Activated CD4-positive, alpha-beta memory T cell treated with anti-CD3 and anti-CD28 coated beads, Interleukin-2, amount 10 ng/mL, durations not matched to agents 7 days and 5 days (primary cell): ENCODE measurements at places on chromosomes 13 and 19.

DNA sequence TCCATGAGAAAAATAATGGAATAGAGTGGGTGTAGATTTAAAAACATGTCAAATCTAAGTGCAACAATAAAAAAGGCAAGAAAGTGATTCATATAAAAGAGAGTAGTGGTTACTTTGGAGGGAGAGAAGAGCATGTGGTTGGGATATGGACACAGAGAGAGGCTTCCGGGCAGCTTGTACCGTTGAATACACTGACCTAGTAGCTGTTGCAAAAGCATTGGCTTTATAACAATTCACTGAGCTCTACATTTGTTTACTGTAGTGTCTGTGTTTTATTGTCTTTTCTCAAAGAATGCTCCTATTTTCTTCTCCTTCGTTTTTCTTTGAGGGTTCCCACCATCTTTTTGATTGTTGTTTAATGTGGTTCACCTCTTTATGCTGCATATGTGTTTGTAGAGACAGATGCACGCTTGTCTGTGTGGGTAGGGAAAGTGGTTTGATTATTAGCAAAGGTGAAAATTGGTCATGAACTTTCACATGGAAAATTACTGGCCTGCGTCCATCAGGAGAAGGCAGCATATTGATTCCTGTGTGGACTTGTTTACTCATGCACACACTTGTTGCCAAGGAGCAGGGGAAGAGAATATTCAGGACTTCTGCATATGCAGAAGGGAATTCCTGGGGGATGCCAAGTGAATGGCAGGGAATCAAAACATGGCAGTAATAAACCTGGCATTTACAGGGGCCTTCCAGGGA lies 29.9 kb upstream of the IRS2 start:
- DNase-seq = no peak
- no peaks in the 10 kb centered on the region for H3K4me1 ChIP-seq
- no peak overlapping the region for H3K27ac ChIP-seq

- peaks cover 51% of the 10 kb centered on the region for H3K36me3 ChIP-seq
- no peaks in the 10 kb centered on the region for H3K27me3 ChIP-seq
- H3K4me1 ChIP-seq = peaks cover 20% of the 10 kb centered on the region
These were observed 107.3 kb upstream of the TNFSF11 start for GRCh38 chr13:42466609-42467008.

DNA sequence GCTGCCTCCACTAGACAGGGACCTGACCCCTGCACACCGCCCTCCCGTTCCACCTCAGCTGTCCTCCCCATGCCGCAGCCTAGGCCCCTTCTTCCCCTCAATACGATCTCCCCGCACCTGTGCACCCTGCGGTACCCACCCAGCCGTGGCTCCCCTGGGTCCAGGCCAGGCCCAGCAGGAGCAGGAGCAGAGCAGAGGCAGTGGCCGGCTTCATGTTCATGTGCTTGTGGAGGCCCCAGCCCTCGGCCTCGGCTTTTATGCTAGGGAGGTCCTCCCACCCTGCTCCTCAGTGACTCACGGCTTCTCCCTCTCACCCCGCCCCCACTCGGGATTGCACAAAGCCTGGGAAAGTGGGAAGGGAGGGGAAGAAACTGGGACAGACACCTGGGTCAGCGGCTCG lies 11.4 kb upstream of the KRTDAP start:
- DNase-seq = no peak
- no peaks in the 10 kb centered on the region for H3K36me3 ChIP-seq
- H3K27ac ChIP-seq = no peak overlapping the region

- no peaks in the 10 kb centered on the region for H3K4me1 ChIP-seq
- H3K4me3 ChIP-seq = no peak overlapping the region
- DNase-seq = no peak
- H3K27ac ChIP-seq = no peak overlapping the region
These were observed 83.1 kb downstream of the ABCC4 start for GRCh38 chr13:95217920-95218830.

DNA sequence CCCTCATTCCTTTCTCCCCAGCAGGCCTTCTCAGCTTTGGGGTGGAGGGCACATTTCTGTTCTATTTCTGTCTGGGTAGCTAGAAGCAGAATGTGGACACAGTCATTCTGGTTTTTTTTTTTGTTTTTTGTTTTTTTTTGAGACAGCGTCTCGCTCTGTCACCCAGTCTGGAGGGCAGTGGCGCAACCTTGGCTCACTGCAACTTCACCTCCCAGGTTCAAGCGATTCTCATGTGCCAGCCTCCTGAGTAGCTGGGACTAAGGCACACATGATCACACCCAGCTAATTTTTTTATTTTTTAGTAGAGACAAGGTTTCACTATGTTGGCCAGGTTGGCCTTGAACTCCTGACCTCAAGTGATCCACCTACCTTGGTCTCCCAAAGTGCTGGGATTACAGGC lies 20.3 kb downstream of the CLPTM1 start:
- peaks cover 30% of the 10 kb centered on the region for H3K36me3 ChIP-seq
- H3K27me3 ChIP-seq = no peaks in the 10 kb centered on the region
- no peak for DNase-seq
- H3K27ac ChIP-seq = no peak overlapping the region

GRCh38 chr13:93730780-93731179 lies 504.2 kb downstream of the GPC6 start:
- no peak overlapping the region for H3K27ac ChIP-seq
- H3K36me3 ChIP-seq = no peaks in the 10 kb centered on the region
- no peak overlapping the region for H3K4me3 ChIP-seq
- peaks cover 4% of the 10 kb centered on the region for H3K4me1 ChIP-seq
- H3K27me3 ChIP-seq = no peaks in the 10 kb centered on the region

- DNase-seq = no peak
- H3K27me3 ChIP-seq = peaks cover 13% of the 10 kb centered on the region
- H3K4me1 ChIP-seq = no peaks in the 10 kb centered on the region
- H3K27ac ChIP-seq = no peak overlapping the region
- H3K4me3 ChIP-seq = no peak overlapping the region
These were observed 194.4 kb upstream of the GPR12 start for GRCh38 chr13:26954976-26955375.

DNA sequence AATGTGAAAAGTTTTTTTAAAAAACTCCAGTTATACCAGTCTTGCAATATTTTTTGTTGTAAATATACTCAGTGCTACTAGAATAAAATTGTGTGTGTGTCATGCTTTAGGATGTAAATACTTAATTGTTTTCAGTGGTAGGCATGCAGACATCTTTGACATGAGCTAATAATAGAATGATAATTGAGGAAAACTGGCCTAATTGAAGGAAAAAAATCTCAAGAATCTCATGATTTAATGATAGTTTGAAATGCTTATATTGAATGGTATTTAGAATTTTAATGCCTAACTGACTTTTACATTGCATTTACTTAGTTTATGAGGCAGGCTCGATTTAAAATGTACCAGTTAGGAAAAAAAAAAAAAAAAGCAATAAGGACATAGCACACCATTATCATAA lies 3.2 kb upstream of the MAB21L1 start:
- H3K27ac ChIP-seq = no peak overlapping the region
- no peak overlapping the region for H3K4me3 ChIP-seq
- H3K4me1 ChIP-seq = peaks cover 16% of the 10 kb centered on the region
- DNase-seq = no peak
- peaks cover 7% of the 10 kb centered on the region for H3K36me3 ChIP-seq

DNA sequence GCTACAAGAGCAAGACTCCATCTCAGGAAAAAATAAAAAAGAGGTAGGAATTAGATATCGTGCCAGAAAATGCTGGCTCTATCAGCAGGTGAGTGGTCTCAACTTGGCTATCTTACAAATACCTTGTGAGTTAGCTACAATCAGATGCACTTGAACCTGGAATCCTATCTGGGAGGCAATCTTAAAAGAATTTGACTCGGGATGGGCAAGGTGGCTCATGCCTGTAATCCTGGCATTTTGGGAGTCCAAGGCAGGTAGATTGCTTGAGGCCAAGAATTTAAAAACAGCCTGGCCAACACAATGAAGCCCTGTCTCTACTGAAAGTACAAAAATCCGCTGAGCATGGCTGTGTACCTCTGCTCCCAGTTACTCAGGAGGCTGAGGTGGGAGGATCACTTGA lies 29.4 kb downstream of the NLRP2 start:
- H3K27me3 ChIP-seq = no peaks in the 10 kb centered on the region
- peaks cover 4% of the 10 kb centered on the region for H3K36me3 ChIP-seq
- H3K4me1 ChIP-seq = no peaks in the 10 kb centered on the region
- no peak for DNase-seq
- H3K4me3 ChIP-seq = no peak overlapping the region

DNA sequence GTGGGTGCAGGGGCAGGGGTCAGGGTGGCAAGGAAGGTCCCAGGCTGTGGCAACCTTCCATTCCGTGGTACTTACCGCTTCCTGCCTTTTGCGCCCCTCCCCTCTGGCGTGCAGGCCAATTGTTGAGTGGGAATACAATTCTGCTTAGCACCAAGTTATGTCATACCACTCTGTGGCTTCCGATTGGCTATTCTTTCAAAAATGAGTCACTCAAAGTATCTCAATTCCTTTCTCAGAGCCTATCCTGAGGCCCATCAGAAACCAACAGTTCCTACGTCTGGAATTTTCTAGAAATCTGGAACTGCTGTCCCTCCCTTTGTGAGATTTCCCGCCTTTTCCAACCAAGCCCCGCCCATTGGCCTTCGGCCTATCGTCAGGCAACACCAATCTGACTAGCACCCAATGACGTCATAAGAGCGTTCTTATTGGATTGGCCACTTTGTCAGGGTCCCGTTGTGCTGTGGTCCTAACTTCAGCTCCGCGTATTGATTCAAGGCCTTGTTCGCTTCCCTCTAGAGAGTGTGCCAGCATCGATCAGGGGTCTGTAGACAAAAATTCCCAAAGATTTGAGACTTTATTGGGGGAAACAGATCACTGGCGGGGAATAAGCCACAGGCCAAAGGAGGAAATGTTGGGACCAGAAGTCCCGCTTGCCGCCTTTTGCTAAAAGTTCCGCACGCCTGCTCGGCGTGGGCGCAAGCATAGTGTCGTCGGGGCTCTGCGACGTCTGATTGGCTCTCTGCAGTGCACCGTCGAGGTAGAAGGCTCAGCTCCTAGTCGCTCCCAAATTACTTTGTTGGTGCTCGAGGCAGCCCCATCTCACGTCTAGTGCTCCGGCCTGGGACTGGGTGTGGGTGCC lies 11.7 kb downstream of the NTN5 start:
- peak overlapping the region; percentile 83 for H3K27ac ChIP-seq
- H3K4me1 ChIP-seq = peaks cover 17% of the 10 kb centered on the region
- peak; percentile 85 for DNase-seq
- no peaks in the 10 kb centered on the region for H3K36me3 ChIP-seq

- no peaks in the 10 kb centered on the region for H3K36me3 ChIP-seq
- H3K27ac ChIP-seq = no peak overlapping the region
- peaks cover 16% of the 10 kb centered on the region for H3K4me1 ChIP-seq
- peaks cover 16% of the 10 kb centered on the region for H3K27me3 ChIP-seq
These were observed 15.0 kb upstream of the EMC10 start for GRCh38 chr19:50461066-50461875.

DNA sequence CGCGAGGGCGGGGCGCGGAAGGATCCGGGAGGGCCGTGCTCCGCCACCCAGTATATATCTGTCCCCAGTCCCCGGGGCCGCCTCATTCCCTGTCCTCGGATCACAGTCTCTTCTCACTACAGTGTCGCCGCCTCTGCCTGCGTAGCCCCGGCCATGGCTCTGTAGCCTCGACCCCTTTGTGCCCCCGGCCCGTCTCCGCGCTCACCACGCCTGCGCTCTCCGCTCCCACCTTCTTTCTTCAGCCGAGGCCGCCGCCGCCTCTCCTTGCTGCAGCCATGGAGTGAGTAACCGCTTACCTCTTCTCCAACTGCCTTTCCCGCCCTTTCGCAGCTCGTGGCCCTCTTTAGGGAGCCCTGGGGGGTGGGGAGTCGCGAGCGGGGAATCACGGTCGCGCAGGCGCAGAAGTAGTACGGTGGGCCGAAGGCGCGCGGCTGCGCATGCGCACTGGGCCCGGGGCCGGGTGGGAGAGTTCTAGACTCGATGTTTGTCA lies at the start of the genes ATF5 and NUP62:
Gene ATF5, plus strand, starts transcription at position 85 of the 490 bp plus-strand sequence. CDS start 1,646 bp downstream, outside the sequence.
Gene NUP62, minus strand, starts transcription at position 384 of the 490 bp plus-strand sequence. CDS start 19,697 bp downstream, outside the sequence.
- peak; percentile 91 for DNase-seq
- peaks cover 67% of the 10 kb centered on the region for H3K36me3 ChIP-seq
- no peaks in the 10 kb centered on the region for H3K27me3 ChIP-seq
- H3K27ac ChIP-seq = peak within 1 kb of the TSS; percentile 97
- H3K4me1 ChIP-seq = peaks cover 74% of the 10 kb centered on the region

DNA sequence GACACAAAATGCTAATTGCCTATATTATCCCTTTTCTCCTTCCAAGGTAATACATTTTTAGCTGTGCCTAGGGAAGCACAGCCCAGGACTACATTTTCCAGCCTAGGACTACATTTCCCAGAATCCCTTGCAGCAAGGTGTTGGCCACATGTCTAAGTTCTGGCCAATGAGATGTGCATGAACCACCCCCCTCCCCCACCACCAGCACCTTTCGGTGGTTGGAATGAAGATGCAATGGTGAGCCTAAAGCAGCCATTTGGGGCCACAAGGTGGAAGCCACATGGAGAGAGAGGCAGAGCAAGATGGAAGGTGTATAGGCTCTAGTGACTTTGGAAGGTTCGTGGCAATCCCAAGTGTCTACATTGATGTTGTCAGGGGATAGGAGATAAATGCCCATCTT lies 16.2 kb downstream of the UNC13A start:
- peaks cover 9% of the 10 kb centered on the region for H3K27me3 ChIP-seq
- no peaks in the 10 kb centered on the region for H3K4me1 ChIP-seq
- no peaks in the 10 kb centered on the region for H3K36me3 ChIP-seq
- no peak overlapping the region for H3K4me3 ChIP-seq

- H3K27ac ChIP-seq = no peak overlapping the region
- H3K4me1 ChIP-seq = no peaks in the 10 kb centered on the region
- H3K27me3 ChIP-seq = peaks cover 9% of the 10 kb centered on the region
- DNase-seq = no peak
- no peaks in the 10 kb centered on the region for H3K36me3 ChIP-seq
These were observed 263.7 kb downstream of the KCTD12 start for GRCh38 chr13:76622315-76623040.

DNA sequence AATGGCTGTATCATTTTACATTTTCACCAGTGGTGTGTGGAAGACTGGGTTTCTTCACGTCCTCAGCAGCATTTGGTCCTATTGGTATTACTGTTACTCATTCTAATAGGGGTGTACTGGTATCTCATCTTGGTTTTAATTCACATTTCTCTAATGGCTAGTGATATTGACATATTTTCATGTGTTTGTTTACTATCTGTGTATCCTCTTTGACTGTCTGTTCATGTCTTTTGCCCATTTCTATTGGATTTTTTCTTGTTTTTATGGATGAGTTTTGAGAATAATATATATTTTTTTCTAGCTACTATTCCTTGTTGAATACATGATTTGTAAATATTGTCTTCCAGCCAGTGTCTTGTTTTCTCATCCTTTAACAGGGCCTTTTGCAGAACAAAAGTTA lies 13.8 kb downstream of the IFNL2 start:
- no peak overlapping the region for H3K4me3 ChIP-seq
- no peak for DNase-seq
- peaks cover 30% of the 10 kb centered on the region for H3K27me3 ChIP-seq
- no peaks in the 10 kb centered on the region for H3K36me3 ChIP-seq
- no peaks in the 10 kb centered on the region for H3K4me1 ChIP-seq

GRCh38 chr19:3194106-3195087 lies 8.7 kb downstream of the NCLN start:
- H3K4me1 ChIP-seq = peaks cover 4% of the 10 kb centered on the region
- no peak overlapping the region for H3K4me3 ChIP-seq
- DNase-seq = no peak
- peaks cover 5% of the 10 kb centered on the region for H3K36me3 ChIP-seq

DNA sequence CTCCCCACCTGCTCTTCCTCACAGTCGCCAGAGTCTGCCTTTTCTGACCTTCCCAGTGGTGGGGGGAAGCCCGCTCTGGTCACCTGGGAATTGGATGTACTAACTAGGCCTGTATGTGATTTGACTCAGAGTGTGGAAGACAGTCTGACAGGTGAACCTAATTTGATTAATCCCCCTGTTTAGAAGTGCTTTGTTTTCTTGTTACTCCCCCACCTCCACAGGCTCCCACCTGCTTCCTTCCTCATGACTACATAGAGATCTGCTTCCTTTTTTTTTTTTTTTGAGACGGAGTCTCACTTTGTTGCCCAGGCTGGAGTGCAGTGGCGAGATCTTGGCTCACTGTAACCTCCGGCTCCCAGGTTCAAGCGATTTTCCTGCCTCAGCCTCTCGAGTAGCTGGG lies 44.0 kb downstream of the COG3 start:
- no peak overlapping the region for H3K27ac ChIP-seq
- H3K4me3 ChIP-seq = no peak overlapping the region
- peaks cover 55% of the 10 kb centered on the region for H3K36me3 ChIP-seq
